ENCODE measurements at places on chromosomes 3 and 15.

- DNase-seq = no peak
Measured at GRCh38 chr3:30750967-30751366, 143.5 kb downstream of the GADL1 start.

- no peak for DNase-seq
Measured at GRCh38 chr3:174266476-174266875, 592.7 kb upstream of the NAALADL2 start.

- DNase-seq = no peak
Measured at GRCh38 chr3:172965256-172965655, 175.8 kb downstream of the SPATA16 start.

- no peak for DNase-seq
Measured at GRCh38 chr15:74235962-74236361, at the start of gene CCDC33. TSS of gene CCDC33 (plus strand) at chr15:74236326. CDS start at chr15:74236720, 394 bp downstream.

GRCh38 chr15:28021281-28022039, 77.7 kb downstream of the OCA2 start:
- DNase-seq = peak; percentile 89

Measured in kidney epithelial cell (primary cell).